ENCODE measurements at places on chromosomes 3 and 15.

- DNase-seq = no peak
Measured at GRCh38 chr15:22947101-22948000, 32.8 kb downstream of the CYFIP1 start.

GRCh38 chr15:78012643-78013077, 64.9 kb downstream of the TBC1D2B start:
- DNase-seq = no peak

- no peak for DNase-seq
Measured at GRCh38 chr3:159028706-159029105, 226.9 kb downstream of the MFSD1 start.

DNA sequence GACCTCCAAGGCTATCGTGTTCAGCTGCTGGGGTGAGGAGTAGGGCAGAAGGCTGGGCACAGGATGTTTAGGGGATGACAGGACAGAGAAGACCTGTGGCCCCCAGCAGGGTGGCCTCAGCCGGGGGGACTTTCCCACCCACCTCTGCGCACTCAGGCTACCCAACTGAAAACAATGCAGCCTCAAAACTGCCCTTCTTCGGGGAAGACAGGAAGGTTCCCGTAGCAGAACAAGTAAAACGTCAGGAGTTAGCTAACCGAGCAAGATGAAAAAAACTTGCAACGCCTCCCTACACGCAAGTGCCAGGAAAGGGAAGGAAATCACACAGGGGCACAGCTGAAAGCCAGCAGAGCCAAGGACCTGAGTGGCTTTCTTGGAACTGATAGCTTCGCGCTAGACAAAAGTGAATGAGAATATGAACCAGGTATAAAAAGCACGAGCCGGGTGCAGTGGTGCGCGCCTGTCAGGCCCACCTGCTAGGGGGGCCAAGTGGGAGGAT, 38.4 kb upstream of the FURIN start:
- no peak for DNase-seq

DNA sequence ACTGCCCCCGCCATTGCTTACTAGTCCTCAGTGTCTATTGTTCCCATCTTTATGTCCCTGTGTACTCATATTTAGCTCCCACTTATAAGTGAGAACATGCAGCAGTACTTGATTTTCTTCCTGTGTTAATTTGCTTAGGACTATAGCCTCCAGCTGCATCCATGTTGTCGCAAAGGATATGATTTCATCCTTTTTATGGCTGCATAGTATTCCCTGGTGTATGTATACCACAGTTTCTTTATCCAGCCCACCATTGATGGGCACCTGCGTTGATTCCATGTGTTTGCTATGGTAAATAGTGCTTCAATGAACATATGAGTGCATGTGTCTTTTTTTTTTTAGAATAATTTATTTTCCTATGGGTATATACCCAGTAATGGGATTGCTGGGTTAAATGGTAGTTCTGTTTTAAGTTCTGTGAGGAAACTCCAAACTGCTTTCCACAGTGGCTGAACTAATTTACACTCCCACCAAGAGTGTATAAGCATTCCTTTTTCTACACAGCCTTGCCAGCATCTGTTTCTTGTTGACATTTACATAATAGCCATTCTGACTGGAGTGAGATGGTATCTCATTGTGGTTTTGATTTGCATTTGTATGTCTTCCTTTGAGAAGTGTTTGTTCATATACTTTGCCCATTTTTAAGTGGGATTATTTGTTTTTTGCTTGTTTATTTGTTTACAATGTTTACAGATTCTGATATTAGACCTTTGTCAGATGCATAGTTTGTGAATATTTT, 53.7 kb downstream of the GALK2 start:
- DNase-seq = no peak

DNA sequence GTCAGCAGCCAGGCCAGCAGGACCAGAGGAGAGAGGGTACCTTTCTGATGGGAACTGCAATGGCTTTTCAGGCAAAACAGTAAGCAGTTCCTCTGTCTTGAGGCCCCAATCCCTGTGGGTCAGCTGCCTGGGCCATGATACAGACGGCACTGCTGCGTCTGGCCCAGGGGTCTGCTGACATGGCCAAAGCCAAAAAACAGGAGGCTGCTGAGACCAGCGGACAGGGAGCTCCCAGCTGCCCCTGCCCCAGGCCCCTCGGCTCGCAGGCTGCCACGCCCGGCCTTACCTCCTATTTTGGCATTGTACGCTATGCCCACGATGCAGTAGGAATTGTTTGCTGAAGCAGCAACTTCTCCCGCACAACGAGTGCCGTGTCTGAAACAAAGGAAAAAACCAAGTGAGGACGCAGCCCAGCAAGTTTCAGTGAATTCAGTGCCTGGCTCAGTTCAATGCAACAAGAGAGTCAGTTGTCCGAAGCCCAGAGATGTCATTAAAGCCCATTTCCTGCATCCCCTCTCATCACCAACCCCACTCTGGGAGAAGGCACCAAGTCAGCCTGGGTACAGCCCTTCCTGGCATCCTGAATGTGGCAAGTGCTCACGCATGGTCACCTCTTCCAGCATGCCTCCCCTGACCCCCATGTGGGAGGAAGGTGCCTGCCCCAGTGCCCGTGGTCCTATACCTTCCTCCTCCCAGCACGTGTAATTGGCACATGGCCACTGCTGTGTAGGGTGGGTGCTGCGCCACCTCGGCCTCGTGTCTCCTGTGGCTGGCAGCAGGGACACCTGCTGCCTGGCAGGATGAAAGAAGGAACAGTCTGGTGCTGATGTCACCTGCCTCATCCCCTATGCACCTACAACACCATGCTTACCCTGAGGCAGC, 61.7 kb downstream of the PCSK6 start:
- DNase-seq = no peak

- DNase-seq = peak; percentile 88
Measured at GRCh38 chr3:152621967-152622810, 212.7 kb upstream of the P2RY1 start.

GRCh38 chr15:51771773-51772172, 20.4 kb downstream of the TMOD2 start:
- no peak for DNase-seq

- DNase-seq = no peak
Measured at GRCh38 chr15:63997715-63998442, 48.4 kb downstream of the DAPK2 start.

DNA sequence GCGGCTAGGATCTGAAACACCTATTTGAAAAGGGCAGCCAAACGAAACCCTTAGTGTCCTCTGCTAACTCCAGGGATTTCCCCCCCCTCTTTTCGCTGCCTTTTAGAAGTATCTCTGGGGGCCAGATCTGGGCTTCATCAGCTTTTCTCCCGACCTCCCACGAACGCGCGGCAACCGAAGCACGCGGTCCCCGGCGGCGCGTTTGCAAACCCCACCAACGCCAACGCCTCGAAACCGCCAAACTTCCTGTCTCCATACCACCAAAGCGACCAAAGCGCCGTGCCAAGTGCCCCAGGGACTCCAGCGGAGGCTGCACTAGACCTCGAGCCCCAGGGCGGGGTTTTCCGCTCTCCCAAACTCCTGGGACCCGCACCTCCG, 155.8 kb upstream of the FRMD4B start:
- DNase-seq = no peak

- DNase-seq = no peak
Measured at GRCh38 chr3:32713181-32713580, 28.2 kb downstream of the CNOT10 start.

DNA sequence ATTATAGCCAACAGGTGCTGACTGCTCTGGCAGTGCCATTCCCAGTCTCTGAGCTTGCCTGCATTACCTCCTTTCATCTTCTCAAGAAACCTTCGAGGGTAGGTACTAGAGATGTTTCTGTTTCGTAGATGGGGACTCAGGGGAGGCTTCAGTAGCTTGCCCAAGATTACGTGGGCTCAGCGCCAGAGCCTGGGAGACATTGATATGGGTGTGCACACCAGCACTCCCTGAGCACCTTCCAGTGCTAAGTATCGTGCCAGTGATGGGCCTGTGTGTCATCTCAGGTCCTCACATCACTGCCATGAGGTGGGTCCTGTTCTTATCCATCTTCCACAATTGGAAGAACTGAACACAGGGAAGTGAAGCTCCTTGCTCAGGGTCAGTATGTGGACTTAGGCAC, 15.2 kb downstream of the TSEN2 start:
- no peak for DNase-seq

DNA sequence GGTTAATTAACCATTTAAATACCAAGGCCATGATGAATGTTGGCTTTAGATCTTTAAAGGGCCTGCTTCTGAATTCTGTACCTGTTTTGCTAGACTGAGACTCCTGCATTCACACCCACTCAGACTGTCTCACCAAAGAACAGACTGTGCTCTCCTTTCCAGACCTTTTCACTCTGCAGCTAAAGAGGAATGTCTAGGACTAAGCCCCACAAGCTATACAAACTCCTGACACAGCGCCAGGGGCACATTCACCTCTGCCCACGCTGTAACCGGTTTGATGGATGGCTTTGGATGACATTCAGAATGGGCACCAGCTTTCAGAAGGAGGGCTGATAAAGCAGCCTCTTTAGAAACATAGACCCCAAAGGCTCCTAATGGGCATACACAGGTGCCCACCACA, 200.1 kb downstream of the KCNMB2 start:
- no peak for DNase-seq

DNA sequence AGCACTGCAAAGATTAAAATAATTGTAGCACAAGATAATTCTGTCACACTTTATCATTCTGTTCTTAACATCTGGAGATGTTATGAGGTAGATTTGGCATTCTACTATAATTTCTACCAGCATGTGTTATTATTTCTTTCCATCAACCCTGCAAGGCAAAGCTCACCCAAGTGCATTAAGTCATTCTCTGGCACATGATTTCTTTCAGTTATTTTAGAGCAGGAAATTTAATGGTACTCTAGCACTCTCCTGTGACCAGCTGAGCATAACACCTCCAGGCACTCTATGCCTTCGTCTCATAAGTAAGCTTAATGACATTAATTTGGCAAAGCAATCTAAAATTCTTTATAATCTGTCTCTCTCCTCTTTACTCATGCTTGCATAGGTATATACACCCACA, 300.2 kb upstream of the GPR149 start:
- DNase-seq = peak; percentile 57

- no peak for DNase-seq
Measured at GRCh38 chr3:39671116-39671515, 138.3 kb upstream of the MYRIP start.

GRCh38 chr15:36880224-36880912, 220.0 kb downstream of the MEIS2 start:
- DNase-seq = no peak

- no peak for DNase-seq
Measured at GRCh38 chr3:115666920-115667737, 43.8 kb downstream of the GAP43 start.

DNA sequence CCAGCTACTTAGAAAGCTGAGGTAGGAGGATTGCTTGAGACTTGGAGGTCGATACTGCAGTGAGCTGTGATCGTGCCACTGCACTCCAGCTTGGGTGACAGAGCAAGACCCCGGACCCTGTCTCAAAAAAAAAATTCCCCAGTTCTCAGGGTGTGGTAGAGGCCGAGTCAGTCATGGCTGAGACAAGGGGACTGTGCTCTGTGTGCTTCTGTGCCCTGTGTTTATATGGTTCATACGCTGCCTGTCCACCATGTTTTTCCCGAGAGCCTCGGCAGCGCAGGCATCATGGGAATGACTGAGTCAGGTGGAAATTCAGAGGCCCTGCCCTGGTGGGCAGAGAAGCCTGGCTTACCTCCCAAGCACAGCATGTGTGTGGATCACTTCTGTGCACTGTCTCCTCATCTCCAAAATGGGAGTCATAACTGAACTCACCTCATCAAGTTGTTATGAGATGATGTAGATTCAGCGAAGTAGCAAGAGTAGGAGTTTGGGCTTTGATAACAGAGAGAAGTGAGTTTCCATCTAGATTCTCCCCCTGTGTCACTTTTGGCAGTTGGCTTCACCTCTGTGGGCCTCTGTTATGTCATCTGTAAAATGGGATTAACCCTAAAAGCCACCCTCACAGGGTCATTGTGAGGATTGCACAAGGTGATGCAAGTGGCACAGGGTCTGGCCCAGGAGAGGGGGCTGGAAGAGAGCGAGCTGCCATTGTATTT, 56.9 kb downstream of the FLNB start:
- DNase-seq = no peak
